ENCODE measurements at places on chromosomes 11 and 22.

GRCh38 chr11:44814881-44815592 is 88.3 kb downstream of the TSPAN18 start:
- no peak for DNase-seq

DNA sequence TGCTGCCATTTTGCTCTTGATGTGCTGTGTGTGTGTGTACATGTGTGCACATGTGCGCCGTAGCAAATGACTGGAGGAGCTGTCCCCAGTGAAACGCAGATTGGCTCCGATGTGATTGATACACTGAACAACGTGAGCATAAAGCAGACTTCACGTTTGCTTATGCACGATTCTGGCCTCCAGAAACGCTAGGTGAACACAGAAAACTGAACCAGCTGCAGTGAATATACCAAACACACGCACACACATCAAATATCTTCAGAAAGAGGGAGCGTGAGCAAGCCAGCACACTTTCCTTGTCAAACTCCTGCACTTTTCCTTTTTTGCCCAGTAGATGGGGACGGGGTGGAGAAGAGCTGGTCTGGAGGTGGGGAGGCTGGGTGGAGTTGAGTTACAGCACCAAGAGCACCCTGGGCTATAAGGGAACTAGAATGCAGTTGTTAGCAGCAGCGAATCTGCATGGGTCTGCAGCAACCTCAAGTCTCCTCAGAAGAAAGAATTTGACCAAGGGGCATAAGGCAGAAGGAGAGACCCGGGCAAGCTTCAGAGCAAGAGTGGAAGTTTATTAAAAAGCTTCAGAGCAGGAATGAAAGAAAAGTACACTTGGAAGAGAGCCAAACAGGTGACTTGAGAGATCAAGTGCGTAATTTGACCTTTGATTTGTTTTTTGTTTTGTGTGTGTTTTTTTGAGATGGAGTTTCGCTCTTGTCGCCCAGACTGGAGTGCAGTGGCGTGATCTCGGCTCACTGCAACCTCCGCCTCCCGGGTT is 77.8 kb upstream of the CADM1 start:
- DNase-seq = no peak

- DNase-seq = no peak
These were observed 351.1 kb downstream of the BUD13 start for GRCh38 chr11:116421529-116422185.

DNA sequence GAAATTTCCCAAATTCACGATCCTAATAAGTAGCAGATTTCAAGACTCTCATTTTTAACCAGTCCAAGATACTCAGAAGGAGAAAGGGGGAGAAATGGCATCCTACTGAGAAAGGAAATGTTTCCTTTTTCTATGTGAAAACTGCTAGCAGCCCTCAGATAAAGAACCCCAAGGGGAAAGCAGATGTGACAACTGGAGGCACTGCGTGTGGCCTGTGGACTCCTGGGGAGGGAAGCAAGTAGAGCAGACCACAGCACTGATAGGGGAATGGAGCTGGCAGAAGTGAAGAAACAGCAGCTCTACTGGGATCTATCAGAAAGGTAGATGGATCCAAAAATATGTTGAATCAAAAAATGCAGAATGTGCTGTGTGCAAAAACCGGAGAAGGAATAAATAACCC is 239.7 kb upstream of the API5 start:
- no peak for DNase-seq

- DNase-seq = no peak
These were observed 57.2 kb upstream of the PRDM11 start for GRCh38 chr11:45089251-45089650.

- no peak for DNase-seq
These were observed 36.1 kb upstream of the SMCO4 start for GRCh38 chr11:93579187-93579751.

DNA sequence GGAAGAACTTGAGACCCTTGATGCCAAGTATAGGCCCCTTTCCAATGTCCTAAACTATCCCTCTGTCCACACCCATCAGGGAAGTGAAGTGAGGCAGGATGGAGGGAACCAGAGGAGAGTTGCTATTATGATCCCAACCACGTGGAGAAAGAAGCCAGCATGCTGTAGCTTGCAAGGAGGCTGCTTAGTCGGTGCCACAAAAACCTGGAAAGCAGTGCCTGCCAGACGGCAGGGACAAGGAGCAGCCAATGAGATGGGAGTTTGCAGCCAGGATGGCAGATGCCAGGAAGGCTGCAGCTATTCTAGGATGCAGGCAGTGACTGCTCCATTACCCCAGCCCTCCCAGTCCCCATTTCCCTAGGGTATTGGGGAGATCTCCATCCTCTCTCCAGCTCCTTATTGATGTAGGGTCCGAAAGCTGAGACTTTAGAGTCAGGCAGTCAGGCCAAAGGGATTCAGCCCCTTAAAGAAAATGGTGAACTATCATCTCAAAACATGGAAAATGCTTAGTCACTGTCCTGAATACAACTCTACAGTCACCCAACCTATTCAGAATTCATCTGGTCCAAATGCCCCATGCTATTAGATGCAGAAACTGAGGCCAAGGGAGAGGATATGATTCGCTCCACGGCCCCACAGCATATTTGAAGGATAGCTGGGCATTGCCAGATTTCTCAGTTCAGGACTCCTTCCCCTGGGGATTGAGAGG is 18.4 kb upstream of the LRRC55 start:
- DNase-seq = no peak

DNA sequence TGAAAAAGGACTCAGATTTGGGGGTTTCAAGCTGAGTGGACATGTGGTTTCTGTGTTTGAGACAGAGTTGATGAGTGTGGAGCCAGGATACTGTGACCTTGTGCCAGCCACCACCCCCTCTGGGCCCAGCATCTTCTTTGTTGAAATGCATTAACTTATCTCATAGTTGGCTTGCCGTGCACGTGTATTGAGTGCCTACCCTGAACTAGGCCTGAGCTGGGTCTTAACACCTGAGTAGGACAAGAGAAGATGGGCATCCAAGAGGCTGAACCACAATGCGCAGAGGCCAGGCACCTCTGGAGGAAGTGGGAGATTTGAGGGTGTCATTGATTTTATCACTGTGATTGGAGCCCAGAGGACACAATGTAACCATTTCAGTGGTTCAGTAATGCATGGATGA is 117.6 kb upstream of the CRYBB3 start:
- no peak for DNase-seq

GRCh38 chr11:75516886-75517285 is 8.9 kb downstream of the GDPD5 start:
- no peak for DNase-seq

- DNase-seq = no peak
These were observed 1265.8 kb upstream of the CNTN5 start for GRCh38 chr11:97754976-97755375.

DNA sequence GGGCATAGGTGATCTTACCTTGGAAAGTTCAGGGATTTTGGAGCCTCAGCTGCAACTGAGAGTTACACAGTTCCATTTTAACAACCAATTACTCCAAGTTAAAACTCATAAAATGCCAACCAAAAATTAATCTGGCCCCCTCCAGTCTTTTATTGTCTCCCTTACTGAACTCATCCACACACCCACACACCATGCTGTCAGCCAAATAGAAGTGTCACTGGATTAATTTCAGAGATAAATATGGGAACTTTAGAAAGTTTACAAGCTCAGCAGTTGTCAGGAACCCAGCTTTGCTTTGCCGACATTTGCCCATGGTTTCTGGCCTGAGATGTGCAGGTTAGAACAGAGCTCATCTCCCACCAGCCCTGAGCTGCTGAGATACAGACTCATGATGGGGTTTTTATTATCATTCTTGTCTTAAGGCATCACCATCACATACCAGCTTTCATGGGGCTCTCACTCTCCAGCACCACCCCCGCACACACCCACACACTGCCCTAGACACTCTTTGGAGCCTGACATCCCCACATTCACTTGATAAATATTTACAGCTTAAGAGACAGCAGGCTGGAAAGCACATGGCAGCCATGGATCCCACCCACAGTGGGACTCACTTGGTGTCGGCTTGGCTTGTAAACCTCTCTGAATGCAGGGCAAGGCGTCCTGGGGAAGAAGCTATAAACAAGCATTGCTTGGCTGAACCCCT is 23.7 kb upstream of the CTR9 start:
- no peak for DNase-seq

GRCh38 chr11:80297858-80298632 is 857.2 kb upstream of the TENM4 start:
- DNase-seq = no peak

DNA sequence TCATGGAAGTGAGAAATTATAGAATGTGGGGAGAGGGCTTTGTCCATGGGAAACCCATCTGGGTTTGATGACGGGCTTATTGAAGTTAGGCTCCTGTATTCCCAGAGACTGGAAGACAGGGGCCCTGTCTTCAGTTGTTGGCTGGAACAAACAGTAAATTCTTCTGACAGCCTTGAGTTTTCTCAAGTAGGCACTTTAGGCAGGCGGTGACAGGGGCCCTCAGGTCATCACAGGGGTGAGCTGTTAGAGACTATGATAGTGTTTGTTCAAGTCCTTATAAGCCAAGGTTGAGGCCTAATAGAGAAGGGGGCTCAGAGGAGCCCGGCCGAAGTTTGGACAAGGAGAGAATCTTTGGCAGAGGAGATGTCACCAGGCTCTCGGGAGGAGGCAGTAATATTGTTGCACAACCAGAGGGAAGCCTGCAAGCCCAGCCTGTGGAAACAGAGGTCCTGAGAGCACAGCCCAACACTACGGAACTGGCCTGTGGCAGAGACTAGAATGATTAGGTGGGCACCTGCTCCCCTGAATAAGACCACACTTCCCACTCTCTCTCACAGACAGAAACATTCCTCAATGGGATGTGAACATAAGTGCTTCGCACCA is 20.2 kb upstream of the IL17RA start:
- no peak for DNase-seq

DNA sequence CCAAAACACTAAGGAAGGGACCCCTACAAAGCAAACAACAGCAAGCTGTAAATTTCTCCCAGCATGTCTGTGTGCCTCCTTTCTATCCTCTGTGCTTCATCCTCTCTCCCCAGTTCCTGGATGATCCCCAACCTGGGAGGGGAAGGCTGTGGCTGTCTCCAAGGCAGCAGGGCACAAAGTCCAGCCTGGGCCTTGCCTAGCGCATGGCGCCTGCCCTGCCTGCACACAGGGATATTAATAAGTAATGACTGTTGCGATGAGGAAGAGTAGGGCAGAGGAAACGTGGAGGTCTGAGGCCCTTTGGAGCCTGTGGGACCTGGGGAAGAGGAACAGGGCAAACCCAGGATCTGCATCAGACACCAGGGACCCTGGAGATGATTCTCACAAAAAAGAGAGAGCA is 2.0 kb downstream of the USH1C start:
- no peak for DNase-seq

DNA sequence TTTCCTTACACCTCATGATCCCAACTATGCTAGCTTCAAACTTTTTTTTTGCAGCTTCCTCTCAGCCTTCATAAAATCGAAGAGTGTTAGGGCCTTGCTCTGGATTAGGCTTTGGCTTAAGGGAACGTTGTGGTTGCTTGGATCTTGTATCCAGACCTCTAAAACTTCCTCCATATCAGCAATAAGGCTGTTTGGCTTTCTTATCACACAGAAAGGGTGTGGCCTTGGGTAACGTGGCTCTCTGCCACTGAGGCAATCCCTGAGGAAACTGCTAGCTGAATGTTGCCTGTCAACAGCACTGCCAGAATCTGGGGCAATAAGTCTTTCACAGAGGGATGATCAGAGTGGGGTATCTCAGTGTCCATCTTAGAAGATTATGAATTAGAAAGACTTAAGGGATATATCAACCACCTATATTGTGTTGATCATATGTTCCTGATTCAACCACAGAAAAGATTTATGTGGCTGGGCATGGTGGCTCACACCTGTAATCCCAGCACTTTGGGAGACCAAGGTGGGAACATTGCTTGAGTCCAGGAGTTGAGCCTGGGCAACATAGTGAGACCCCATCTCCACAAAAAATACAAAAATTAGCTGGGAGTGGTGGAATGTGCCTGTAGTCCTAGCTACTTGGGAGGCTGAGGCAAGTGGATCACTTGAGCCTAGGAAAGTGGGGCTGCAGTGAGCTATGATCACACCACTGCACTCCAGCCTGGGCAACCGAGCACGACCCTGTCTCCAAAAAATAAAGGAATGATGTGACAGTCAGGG is 12.5 kb upstream of the CUL5 start:
- no peak for DNase-seq

GRCh38 chr11:86869966-86870570 is 69.7 kb downstream of the PRSS23 start:
- peak; percentile 1 for DNase-seq

- DNase-seq = no peak
These were observed 116.8 kb downstream of the MED15 start for GRCh38 chr22:20624161-20624616.

DNA sequence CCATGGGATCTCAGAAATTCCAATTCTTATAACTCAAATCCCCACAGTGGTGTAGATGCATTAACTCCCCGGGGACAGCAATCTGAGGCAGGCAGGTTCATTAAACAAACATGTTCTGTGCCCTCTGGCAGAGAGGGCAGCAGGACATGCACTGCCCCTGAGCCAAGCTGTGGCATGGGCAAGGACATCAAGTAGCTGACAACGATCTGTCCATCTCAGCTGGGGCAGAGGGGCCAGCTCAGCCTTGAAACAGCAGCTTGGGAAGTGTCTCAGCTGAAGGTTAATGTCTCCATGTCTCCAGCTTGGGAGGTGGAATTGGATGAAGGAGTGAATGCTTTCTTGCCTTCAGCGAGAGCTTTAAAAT is 13.6 kb downstream of the TMEM25 start:
- DNase-seq = no peak

- DNase-seq = no peak
These were observed 57.3 kb downstream of the PPP6R2 start for GRCh38 chr22:50400406-50400805.

GRCh38 chr11:1879941-1880720 is 11.6 kb downstream of the PRR33 start:
- no peak for DNase-seq

GRCh38 chr22:24463071-24463760 is 31.9 kb upstream of the UPB1 start:
- no peak for DNase-seq

- DNase-seq = no peak
These were observed 8.7 kb upstream of the CABP7 start for GRCh38 chr22:29710922-29711593.

DNA sequence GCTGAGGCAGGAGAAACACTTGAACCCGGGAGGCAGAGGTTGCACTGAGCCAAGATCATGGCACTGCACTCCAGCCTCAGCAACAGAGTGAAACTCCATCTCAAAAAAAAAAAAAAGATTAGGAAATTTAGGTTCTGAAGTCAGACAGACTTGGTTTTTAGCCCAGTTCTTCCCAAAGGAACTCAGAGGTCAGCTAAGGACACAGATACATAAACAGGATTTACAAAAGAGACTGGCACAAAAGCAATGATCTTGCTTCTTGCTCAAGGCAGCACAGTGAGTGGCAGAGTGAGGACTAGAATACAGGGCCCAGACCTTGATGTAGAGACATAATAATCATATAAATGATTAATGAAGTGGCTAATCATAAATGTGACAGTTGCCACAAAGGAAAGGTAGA is 25.4 kb upstream of the RRAS2 start:
- no peak for DNase-seq

- DNase-seq = no peak
These were observed 2.7 kb downstream of the CDC42BPG start for GRCh38 chr11:64841592-64842365.

- DNase-seq = no peak
These were observed 62.6 kb downstream of the BUD13 start for GRCh38 chr11:116710001-116710674.

Data from amygdala (tissue), 56 donors.